ENCODE measurements at places on chromosomes 6 and 20. TPM values are rescaled to one million over a fixed set of nuclear protein-coding genes. Genes with fewer than 3 reads are reported as not detected.
A peak's percentile ranks its signal among the peaks of the same experiment; 100 is the strongest.

DNA sequence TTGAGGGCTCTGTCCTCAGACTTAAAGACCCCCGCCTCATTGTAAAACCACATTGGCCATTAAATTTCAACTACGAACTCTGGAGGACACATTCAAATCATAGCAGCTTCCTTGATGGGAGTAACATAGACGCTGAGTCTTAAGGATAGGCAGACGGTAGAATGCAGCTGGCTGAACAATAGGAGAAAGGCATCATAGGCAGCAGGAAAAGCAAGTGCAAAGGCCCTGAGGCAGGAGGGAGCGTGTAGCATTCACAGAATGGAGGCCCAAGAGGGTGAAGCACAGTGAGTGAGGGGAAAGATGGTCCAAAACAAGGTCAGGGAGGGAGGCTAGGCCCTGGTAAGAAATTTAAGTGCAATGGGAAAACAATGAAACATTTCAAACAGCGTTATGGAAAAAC is 8.6 kb upstream of the PFDN4 start:
- no peak overlapping the region for H3K27ac ChIP-seq
- no peaks in the 10 kb centered on the region for H3K27me3 ChIP-seq
- H3K4me3 ChIP-seq = no peak overlapping the region
- no peak for DNase-seq

SNAI1 gene
- total RNA-seq = 10.4 TPM

DNA sequence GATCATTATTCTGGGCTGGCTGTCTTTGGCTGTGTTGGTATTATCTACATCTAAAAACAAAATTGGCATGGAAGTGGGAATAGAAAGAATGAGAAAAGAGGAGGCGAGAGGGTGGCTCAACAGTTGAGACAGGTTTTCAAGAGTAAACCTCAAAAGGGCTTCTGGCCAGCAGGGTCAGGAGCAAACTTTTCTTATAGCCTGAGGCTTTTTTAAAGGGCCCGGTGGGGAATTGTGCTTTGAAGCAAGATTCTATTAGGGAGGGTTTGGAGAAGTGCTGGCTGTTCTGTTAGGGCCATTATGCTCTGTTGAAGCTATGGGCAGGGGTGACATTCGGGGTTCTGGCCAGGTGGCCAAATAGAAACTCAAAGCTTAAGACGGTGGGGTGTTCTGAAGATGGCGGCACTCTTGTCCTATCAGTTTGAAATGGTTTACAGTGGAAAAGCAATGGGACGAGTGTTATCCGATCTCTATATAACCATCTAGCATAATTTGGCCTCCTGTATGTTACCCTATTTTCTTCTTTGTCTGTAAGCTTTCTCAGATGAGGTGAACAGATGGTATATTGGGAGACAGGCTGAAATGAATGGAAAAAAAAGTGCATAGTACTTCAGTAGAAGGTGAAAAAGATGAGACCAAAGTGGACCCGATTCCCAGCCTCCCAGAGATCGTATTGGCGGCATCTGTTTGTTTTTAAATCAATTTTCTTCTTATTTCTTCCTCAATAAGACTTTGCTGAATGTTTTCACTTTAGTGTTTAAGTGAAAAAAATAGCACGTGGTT is 132.1 kb upstream of the CNR1 start:
- DNase-seq = no peak
- H3K27me3 ChIP-seq = no peaks in the 10 kb centered on the region
- H3K4me1 ChIP-seq = peaks cover 3% of the 10 kb centered on the region
- no peak overlapping the region for H3K4me3 ChIP-seq
- no peak overlapping the region for H3K27ac ChIP-seq
- no peaks in the 10 kb centered on the region for H3K36me3 ChIP-seq

- H3K27me3 ChIP-seq = no peaks in the 10 kb centered on the region
- peaks cover 4% of the 10 kb centered on the region for H3K4me1 ChIP-seq
- no peak for DNase-seq
- no peak overlapping the region for H3K27ac ChIP-seq
- H3K36me3 ChIP-seq = no peaks in the 10 kb centered on the region
Measured at GRCh38 chr6:53984581-53984980, 126.7 kb upstream of the MLIP start.

GRCh38 chr6:139747154-139747553 is 372.7 kb upstream of the CITED2 start:
- H3K27me3 ChIP-seq = no peaks in the 10 kb centered on the region
- no peak for DNase-seq
- H3K4me1 ChIP-seq = no peaks in the 10 kb centered on the region
- no peak overlapping the region for H3K4me3 ChIP-seq
- H3K27ac ChIP-seq = no peak overlapping the region
- H3K36me3 ChIP-seq = no peaks in the 10 kb centered on the region

HCK gene
- total RNA-seq = 28.6 TPM

DNA sequence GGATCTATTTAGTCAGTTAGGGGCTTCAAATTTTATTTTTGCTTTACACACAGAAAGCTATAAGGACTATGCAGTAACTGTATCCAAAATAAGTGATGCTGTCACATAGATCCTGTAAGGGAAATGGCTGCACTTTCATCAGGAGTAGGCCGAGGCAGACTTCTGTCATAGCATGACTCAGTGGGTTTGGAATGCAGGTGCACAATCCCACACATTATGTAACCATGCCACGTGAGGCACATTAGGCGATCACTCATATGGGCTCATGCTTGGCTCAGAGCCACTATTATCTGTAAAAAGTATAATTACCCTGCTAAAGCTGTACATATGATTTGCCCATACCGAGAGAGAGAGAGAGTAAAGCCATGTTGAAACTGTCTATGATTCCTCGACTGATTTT is 1189.4 kb upstream of the EYS start:
- no peak for DNase-seq
- H3K27ac ChIP-seq = no peak overlapping the region
- no peaks in the 10 kb centered on the region for H3K27me3 ChIP-seq
- no peak overlapping the region for H3K4me3 ChIP-seq
- H3K4me1 ChIP-seq = no peaks in the 10 kb centered on the region
- H3K36me3 ChIP-seq = no peaks in the 10 kb centered on the region

DNA sequence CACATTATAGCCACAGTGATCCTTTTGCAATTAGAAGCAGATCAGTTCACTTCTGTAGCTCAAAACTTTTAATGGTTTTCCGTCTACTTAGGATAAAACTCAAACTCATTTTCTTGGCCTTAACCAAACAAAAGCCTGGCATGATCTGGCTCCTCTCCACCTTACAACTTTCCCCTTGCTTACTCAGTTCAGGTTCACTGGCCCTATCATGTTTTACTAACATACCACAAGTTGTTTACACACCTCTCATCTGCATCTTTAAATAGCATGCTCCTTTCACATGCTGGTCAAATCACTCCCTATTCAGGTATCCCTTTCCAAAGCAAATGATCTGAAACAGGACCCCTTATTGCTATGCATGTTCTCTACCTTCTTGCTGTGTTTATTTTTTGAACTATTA is 191.4 kb upstream of the FAM83B start:
- no peaks in the 10 kb centered on the region for H3K36me3 ChIP-seq
- no peak for DNase-seq
- no peak overlapping the region for H3K4me3 ChIP-seq
- H3K27ac ChIP-seq = no peak overlapping the region

DNA sequence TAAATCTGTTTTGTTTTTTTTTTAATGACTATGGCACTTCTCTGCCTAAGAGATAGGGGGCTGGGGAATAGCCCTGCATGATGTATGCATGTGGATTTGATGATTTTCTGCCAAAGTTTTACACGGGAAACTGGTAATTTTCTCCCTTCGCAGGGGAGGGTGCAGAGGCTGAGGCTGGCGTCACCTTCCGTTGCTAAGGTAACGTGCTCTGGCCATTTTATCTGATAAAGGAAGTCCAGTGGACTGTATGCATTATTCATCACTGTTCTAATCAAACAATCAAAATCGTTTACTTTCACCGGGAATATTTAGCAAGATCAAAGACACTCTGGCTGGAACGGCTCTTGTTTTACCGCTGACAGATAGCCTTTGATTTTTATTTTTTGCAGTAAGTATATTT is 789 bp downstream of the PHACTR1 start:
- no peak overlapping the region for H3K4me3 ChIP-seq
- H3K27ac ChIP-seq = no peak overlapping the region
- no peaks in the 10 kb centered on the region for H3K4me1 ChIP-seq
- peaks cover 3% of the 10 kb centered on the region for H3K27me3 ChIP-seq
- H3K36me3 ChIP-seq = no peaks in the 10 kb centered on the region

DNA sequence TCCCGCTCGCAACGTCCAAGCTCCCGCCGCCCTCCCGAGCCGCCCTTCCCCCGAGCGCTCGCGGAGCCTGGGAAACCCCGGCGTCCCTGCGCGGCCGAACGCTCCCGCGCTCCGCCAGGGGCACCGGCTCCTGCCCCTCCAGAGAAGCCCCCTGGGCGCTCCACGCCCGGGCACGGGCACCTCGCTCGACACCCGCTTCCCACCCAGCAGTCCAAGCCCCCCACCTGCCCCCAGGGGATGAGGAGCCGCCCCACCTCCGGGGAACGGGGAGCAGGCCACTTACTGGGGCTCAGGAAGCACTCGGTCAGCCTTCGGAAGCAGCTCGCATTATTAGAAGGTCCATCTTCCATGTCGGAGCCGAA is 1.4 kb downstream of the PDE10A start:
- peak overlapping the region; percentile 88 for H3K4me3 ChIP-seq
- H3K27ac ChIP-seq = no peak overlapping the region
- peaks cover 1% of the 10 kb centered on the region for H3K27me3 ChIP-seq
- no peak for DNase-seq

RBL1 gene
- total RNA-seq = 5.6 TPM

DNA sequence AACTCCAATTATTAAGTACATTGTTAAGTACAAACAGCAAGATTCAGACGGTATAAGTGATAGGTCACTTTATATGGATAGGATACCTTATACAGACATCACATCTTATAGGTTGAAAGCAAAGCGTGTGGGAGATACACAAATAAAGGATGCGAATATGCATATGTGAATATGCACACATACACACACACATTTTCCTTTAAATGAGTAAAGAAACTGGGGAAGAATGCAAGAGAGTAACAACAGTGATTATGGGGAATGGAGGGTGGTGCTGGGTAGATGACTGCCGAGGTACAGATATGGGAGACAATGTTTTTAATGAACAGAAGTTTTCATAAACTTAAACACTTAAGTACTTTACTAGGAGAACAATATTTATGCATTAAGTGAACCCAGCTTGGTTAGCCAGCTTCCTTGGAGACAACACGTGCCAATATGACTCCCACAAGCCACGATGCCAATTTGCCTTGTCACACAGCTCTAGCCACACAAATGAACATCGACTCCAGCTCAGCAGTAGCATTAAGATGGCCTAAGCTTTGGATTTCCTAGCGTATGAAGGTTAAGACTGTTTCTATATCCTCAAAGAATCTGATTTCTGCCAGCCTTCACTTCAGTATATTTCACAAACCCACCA is 96.6 kb downstream of the EPB41L2 start:
- no peaks in the 10 kb centered on the region for H3K27me3 ChIP-seq
- H3K4me3 ChIP-seq = no peak overlapping the region
- H3K36me3 ChIP-seq = no peaks in the 10 kb centered on the region
